LHCN-M2 (cell line): ENCODE measurements at places on chromosomes 3 and 15. TPM values are rescaled to one million over a fixed set of nuclear protein-coding genes. Genes with fewer than 3 reads are reported as not detected.
A peak's percentile ranks its signal among the peaks of the same experiment; 100 is the strongest.

GRCh38 chr3:50288387-50289007, 3.7 kb downstream of the IFRD2 start:
- no peak for DNase-seq

DNA sequence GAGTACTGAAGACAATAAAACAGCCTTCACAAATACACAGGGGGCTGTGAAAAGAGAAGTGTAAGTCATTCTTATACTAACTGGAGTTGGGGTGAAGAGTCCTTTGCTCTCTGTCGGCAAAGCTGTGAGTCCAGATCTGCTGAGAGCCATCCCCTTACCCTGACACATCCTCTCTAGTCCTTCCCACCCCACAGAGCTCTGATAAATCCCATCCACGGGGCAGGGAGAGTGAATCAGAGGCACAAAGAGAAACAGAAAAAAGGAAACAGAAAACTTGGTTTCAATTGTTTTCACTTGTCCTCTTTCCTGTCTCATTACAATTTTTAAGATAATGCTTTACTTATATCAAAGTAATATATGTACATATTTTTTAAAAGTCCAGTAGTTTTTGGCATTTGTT, 18.2 kb upstream of the ZNF639 start:
- no peak for DNase-seq

DNA sequence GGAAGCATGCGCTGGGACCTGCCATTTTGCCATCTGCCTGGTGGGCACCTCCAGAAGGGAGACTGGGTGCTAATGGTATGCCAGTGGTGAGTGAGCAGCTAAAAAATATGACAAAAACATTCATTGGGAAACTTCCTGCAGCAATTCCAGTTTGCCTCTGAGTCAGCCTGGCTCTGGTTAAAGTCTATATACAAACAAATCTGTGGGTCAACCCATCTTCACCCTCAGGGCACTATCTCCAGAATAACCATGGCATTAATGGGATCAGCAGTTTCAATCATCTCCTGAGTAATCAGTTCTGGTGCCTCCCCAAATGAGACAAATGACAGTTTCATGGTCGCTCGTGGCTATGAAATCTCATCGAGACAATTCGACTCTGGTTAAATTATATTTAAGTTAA, 21.5 kb downstream of the FRMD4B start:
- DNase-seq: peak; percentile 80

DNA sequence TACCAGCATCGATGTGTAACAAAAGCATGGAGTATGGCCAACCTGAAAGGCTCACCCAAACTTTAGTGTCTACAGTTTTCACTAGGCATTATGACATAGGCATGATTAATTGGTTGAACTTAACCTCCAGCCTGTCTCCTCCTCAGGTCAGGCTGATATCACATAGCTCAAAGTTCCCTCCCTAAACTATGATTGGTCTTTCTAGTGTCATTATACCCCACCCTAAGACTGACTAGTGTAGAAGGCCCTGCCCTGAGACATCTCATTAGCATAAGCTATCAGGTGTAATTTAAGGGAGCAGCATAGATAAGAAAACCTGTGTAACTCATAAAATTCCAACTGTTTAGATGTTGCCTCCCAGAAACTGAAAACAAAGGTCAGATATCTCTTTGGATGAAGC, 195.2 kb downstream of the ALCAM start:
- no peak for DNase-seq

DNA sequence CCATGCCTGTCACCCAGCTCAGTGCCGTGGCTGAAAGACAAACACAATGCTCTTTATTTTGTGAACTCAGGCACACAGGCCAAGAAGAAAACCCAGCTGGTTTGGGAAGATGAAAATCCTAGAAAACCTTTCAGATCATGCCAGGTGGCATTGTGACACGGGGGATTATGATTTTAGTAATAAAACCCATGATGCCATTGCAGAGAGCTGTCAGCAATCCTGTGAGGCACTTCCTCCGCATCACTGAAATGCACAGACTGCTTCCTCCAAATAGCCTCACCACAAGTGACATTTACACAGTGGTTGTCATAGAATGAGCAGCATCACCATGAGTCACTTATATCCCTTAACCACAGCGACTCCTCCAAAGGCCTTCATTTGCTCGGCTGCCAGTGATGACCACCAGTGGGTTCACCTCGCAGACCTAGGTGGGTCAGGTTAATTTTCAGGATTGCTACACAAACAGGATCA, 22.7 kb downstream of the ABHD6 start:
- DNase-seq: peak; percentile 87

DNA sequence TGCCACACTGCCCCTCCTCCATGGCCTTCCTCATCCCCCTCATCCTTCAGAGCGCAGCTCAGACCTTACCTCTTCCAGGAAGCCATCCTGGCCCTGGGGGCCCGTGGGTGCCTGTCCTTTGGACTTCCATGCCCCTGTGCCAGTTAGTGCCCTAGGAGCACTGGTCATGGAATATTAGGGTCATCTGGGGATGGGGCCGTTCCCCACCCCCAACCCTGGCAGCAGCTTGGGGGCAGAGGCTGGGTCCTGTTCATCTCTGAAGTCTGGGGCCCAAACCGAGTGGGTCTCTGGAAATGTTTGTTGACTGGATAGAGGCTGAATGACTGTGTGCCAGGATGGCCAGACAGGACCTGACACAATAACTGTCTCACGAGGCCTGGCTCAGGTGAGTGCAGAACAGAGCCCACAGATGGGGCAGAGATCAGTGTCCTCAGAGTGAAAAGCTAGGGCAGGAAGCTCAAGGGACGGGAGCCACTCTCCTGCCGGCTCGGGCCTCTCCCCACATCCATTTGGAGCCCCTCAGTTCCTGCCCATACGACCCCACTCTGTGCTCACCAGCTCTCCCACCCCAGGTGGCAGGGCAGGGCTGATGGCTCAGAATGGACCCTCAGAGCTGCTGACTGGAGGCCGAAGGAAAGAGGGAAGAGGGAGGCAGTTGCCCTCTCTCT, 62.5 kb downstream of the TLE3 start:
- DNase-seq: no peak

DNA sequence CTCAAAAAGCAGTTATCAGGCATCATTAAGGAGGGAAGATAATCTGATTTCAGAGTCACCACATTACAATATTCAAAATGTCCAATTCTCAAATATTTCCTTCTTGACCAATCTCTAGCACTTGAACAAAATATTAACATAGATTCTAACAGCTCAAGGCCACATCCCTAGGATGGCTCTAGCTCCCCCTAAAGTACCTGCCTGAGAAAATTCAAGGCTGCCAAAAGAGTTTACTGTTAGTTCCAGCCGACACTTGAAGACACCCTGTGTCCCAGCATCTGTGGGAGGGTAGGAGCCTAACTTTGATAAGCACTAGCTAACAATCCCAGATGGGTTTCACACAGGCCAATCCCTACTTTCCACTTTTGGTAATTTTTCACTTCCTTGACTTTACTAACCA, 10.4 kb downstream of the NSMCE3 start:
- no peak for DNase-seq

- no peak for DNase-seq
Measured at GRCh38 chr15:71187078-71187477, 71.8 kb downstream of the THSD4 start.

SLC12A6 gene
- 11.2 and 12.1 TPM in 2 replicates for total RNA-seq

DNA sequence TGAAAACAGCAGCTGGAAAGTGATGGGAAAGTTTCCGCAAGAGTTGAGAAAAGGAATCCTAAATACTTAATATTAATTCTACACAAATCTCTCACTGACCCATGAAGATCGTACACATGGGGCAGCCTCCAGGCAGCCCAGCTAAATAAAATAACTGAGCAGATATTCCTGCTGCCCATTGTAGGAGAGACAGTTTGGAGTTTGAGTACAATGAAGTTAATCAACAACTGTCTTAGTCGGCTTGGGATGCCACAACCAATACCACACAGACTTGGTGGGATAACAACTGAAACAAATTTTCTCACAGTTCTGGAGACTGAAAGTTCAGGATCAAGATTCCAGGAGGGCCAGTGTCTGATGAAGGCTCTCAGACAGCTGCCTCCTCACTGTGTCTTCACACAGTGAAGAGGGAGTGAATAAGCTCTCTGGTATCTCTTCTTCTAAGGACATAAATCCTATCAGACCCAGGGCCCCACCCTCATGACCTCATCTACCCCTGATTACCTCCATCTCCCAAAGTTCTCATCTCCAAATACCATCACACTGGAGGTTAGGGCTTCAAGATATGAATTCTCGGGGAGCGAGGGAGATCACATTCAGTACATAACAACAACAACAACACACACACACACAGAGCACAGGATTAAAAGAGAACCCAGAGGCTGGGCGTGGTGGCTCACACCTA, 9.7 kb downstream of the TRPM7 start:
- peak; percentile 82 for DNase-seq

- no peak for DNase-seq
Measured at GRCh38 chr15:33005582-33005981, 188.9 kb downstream of the FMN1 start.

GRCh38 chr3:169478566-169479313, 184.8 kb downstream of the MECOM start:
- DNase-seq: peak; percentile 20

HCLS1 gene
- total RNA-seq: not detected in 2 replicates

FBXO40 gene
- not detected in 2 replicates for total RNA-seq

C3orf70 gene
- total RNA-seq: 0.06 TPM in 2 replicates

DNA sequence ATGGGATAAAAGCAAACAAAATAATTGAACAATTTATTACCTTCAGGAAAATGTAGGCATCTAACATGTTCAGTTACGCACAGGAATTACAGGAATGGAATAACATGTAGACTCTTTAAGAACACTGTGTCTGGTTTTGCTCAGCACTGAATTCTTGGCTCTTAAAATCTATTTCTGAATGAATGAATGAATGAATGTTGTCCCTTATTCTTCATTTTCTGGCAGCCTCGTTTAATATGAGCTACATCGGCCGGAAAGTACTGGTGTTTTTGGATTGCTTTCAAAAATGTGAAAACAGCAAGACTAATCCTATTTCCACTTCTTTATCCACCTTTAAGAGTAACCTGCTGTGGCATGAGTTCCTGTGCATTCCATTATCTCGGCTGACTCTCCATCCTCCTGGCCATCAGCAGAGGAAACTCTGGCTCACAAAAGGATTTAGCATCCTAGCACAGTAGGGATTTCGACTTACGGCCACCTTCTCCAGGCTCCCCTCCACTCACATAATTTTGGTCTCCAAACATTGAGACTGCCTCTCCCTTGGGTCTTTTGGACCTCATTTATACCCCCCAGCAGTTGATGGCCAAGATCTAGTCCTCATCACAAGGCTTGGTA, 145.3 kb downstream of the FOXP1 start:
- no peak for DNase-seq

GRCh38 chr15:81293728-81294515, 30.0 kb downstream of the STARD5 start:
- DNase-seq: no peak

RNF13 gene
- 24.2 and 25.4 TPM in 2 replicates for total RNA-seq

DNA sequence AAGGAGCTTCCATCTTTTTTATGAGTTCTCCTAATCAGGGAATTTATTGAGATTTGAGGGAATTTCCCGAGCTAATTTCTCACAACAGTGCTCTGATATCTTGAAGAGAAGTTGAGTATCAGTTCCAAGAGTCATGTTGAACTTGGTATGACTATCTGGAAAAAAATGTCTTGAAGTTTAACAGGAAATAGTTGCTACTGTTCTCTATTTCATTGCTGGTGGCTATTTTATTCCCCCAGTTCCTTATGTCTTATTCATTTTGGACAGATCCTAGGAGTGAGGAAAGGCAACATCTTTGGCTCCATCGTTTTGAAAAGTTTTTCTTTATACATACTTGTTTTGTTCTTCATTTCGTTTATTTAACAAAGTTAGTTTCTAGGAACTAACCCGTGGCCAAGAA, 307.8 kb upstream of the AGTR1 start:
- DNase-seq: peak; percentile 35

GRCh38 chr3:45347315-45348000, 40.9 kb upstream of the LARS2 start:
- peak; percentile 15 for DNase-seq

RETNLB gene
- total RNA-seq: not detected in 2 replicates

GRCh38 chr3:4726549-4726948, 233.4 kb downstream of the ITPR1 start:
- DNase-seq: peak; percentile 37

EFHB gene
- total RNA-seq: 0.13 and 0.34 TPM in 2 replicates

- peak; percentile 22 for DNase-seq
Measured at GRCh38 chr15:48062148-48062872, 58.5 kb upstream of the SLC24A5 start.

DNA sequence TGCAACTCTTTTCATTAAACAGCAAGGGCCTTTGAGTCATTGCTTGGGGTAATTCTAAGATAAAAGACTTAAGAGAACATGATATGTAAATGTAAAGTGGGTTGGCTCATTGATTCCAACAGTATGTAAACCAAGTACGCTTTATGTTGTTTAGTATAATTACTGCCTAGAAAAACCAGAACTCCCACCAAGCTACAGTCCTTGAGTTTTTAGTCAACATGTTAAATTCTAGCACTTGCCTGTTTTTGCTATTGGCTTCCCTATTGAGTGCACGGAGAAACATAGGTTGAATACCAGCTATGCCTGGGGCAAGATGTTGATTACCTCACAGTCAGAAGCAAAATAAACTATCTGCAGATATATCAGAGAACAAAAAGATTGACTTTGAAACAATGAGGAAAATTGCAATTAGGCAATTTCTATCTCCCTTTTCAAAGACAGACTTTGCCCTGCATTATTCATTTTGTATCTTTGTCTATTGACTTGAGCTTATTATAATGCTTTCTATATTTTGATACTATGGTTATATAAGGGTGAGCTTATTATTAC, 179.3 kb downstream of the ZPLD1 start:
- no peak for DNase-seq

DNA sequence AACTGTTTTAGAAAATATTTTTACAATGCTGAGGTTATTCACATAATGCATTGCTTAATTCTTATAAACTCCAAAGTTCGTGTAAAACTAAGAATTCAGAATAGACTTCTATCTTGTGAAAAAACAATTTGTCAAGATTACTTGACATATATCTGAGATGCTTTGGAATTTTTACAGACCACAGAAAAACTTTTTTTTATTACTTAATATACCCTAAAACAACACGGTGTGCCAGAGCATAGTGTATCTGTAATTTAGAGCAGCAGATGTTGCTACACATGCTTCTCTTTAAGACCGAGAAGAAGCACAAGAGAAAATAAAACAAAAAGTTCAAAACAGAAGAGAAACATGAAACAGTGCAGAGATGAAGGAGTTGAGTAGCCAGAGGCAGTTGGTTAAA, 26.4 kb downstream of the ASB7 start:
- DNase-seq: no peak

DNA sequence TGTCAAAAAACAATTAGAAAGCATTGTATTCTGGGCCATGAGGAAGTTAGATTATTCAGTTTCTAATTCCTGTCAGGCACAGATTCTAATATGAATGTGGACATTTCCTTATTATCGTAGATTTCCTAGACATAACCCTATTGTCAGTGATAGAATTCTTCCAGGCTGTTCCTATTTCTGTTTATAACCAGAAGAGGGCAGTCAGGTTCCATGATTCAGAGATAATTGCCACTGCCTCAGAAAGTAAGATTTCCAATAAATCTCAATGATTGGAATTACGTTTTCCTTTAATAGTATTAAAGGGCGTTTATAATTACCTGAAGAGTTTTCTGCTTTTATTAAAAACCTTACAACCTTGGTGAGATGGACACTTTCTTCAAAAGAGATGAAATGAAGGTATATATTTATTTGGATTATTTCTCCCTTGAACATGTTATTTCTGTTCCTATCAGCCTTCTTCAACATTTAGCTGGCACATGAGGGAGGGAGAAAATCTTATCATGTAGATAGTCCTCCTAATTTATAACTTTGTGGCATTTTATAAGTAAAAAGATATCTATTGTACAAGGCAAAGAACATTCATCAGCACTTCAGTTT, 439.2 kb downstream of the MCTP2 start:
- peak; percentile 32 for DNase-seq

- DNase-seq: no peak
Measured at GRCh38 chr3:72153477-72154314, 368.7 kb upstream of the PROK2 start.
